ENCODE measurements at places on chromosomes 16 and 17.

GRCh38 chr17:51627779-51628178 lies 367.4 kb downstream of the UTP18 start:
- no peak for DNase-seq

DNA sequence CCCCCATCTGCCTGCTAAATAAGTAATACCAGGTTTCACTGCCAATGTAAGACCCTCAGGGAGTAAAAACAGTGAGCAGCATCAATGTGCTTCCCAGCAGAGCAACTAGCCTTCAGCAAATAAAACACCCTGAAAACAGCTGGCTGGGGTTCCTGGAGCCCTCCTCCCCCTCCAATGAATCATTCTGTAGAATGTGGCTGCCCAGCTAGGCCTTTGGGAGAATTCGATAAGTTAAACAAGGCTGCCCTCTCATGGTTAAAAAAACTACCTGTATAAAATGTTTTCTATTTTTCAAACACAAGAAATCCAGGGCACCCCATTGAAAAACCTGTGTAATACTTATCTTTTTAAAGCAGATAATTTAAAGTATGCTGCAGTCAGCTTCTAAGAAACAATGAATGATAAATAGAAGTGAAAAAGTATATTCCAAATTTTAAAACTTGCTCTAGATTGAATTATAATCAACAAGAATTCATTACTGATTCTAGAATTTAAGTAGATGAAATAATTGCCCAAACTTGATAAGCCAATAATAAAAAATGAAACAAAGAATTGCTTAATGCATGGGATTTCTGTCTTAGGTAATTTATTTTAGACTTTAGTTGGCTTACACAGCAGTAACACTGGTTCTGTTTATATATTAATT lies 9.4 kb upstream of the TOM1L1 start:
- no peak for DNase-seq

- no peak for DNase-seq
These were observed 536 bp downstream of the SLC38A10 start for GRCh38 chr17:81294512-81295030.

DNA sequence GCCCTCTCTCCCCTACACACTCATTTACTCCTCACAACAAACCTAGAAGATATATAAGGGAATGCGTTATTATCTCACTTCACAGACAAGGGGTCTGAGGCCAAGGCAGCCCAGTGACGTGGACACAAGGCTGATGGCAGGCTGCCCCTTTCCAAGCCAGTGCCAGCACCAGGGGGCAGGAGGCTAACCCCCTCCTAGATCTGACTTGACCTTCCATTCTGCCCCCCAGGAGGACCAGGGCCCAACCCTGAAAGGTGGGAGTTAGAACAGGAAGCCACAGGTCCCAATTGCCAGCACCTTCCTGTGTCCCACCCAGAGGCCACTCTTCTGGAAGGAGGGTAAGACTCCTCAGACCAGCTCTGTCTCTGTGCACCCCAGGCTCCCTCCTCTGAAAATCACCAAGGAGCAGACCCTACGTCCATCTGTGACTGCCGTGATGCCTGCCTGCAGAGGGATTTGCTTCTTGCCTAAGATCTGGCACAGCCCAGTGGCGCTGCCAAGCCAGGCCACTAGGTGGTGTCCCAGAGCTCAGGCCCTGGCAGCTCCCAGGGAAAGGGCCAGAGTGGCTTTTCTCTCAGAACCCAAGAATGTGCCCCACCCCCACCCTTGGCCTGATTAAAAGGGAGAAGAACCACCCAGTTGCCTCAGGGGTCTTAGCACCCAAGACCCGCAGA lies 42.4 kb upstream of the MRPS23 start:
- peak; percentile 90 for DNase-seq

GRCh38 chr16:55949518-55949917 lies 74.3 kb upstream of the CES5A start:
- DNase-seq = no peak

GRCh38 chr16:6279286-6279685 lies 1053.4 kb upstream of the RBFOX1 start:
- no peak for DNase-seq

DNA sequence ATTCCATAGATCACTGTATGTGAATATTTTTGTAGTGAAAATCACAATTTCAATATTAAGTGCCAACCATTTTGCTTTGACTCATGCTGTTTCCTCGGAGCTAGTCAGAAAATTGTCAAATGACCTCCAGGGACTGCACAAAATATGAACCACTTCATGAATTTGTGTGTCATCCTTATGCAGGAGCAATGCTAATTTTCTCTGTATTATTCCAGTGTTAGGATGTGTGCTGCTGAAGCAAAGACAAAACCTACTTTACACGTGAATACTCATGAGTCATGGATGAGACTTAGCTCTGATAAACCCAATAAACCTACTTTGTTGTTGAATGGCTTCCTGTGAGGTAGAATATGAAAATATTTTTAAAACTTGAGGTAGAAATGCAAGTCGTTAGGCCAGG lies 65.2 kb downstream of the SHCBP1 start:
- DNase-seq = no peak

DNA sequence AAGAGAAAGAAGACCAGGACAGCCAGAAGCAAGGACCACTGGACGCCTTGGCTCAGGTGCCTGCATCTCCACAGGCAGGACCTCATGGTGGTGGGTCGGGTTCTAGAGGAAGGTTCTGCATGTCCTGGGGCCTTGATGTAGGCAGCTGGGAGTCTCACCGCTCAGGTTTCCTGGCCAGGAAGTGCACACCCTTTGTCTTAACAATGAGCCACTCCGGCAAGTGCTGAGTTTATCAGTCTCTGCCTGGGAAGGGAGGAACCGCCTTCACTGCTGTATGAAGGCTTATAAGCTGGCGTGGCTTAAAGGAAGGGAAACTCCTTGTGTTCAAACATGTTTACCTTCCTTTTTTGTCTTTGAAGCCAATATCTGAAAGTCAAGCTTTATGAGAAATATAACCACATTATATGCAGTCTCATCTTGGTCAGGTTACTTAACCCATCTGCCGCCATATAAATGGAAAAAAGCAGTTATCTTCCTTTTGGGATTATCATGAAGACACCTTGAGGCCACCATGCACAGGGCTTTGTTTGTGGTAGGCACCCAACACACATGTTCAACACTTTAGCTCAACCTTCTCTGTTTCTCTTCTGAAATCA lies at the start of gene ST6GALNAC1:
TSS of gene ST6GALNAC1 (minus strand) at position 205 of the 596 bp plus-strand sequence. CDS start at position 86, 119 bp downstream.
- no peak for DNase-seq

DNA sequence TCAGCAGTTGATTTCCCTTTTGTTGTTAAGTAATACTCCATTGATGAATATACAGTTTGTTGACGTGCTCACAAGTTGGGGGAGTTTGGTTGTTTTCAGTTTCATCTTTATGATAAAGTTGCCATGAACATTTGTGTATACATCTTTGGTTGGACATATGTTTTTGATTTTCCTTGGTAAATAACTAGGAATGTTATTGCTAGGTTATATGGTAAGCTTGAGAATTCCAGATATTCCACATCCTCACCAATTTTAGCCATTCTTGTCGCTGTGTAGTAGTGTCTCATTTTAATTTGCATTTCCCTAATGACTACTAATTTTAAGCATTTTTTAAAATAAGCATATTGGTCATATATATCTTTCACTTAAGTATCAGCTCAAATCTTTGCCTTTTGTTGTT lies 55.0 kb upstream of the RASL10B start:
- no peak for DNase-seq

GRCh38 chr16:75787440-75787839 lies 61.1 kb upstream of the CPHXL start:
- no peak for DNase-seq

- DNase-seq = no peak
These were observed 2.3 kb upstream of the XAF1 start for GRCh38 chr17:6753546-6753945.

- no peak for DNase-seq
These were observed 179.8 kb downstream of the KATNIP start for GRCh38 chr16:27729516-27730304.

GRCh38 chr16:57424583-57424982 lies 20.0 kb downstream of the CCL17 start:
- DNase-seq = no peak

DNA sequence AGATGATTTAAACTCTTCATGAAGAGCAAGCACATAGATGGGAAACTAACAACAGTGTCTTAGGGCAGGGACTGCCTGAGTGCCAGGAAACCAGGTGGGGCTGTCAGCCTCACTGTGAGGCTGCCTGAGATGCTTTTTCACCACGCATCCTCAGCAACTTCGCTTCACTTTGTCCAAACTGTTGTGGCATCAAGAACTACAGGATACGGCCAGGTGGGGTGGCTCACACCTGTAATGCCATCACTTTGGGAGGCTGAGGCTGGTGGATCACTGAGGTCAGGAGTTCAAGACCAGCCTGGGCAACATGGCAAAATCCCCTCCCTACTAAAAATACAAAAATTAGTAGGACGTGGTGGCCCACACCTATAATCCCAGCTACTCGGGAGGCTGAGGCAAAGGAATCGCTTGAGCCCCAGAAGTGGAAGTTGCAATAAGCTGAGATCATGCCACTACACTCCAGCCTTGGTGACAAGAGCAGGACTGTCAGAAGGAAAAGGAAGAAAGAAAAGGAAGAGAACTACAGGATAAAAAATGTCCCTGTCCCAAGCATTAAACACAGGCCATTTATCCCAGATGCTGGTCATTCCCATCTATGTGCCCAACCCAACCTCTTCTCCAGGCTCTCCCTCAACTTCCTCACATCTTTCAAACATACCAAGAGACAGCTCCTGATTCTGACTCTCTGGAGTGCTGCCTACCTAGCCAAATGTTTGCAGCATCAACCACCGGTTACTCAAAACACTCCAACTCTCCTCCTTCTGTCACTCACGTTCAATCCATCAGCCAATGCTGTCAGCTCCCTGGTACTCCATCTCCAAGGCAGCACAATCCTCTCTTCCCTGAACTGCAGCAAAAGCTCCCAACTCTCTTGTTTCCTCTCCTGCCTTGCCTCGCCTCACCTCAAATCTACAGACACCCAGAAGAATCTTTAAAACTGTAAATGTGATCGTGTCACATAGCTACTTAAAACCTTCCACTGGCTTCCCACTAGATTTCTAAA lies 1.6 kb downstream of the EIF4A3 start:
- DNase-seq = no peak

DNA sequence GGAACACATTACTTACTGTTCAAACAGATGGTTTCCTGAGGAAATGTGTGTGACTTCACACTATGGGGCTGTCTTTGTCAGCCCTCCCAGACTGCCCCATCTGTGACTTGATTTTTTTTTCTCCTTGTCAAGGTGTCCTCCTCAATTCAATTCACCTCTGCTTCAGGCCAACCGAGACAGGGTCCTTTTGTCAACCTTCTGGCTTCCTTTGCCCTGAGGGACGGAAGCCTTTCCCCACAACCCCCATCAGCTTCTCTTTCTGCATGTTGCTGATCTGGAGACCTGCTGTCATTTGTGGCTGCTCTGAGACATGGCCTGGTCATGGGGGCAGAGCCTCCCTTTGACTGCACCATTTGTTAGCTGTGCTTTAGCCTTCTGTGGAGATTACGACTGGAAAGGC lies 21.3 kb upstream of the RGS9 start:
- no peak for DNase-seq

GRCh38 chr16:31225193-31225592 lies 8.3 kb upstream of the PYDC1 start:
- DNase-seq = no peak

DNA sequence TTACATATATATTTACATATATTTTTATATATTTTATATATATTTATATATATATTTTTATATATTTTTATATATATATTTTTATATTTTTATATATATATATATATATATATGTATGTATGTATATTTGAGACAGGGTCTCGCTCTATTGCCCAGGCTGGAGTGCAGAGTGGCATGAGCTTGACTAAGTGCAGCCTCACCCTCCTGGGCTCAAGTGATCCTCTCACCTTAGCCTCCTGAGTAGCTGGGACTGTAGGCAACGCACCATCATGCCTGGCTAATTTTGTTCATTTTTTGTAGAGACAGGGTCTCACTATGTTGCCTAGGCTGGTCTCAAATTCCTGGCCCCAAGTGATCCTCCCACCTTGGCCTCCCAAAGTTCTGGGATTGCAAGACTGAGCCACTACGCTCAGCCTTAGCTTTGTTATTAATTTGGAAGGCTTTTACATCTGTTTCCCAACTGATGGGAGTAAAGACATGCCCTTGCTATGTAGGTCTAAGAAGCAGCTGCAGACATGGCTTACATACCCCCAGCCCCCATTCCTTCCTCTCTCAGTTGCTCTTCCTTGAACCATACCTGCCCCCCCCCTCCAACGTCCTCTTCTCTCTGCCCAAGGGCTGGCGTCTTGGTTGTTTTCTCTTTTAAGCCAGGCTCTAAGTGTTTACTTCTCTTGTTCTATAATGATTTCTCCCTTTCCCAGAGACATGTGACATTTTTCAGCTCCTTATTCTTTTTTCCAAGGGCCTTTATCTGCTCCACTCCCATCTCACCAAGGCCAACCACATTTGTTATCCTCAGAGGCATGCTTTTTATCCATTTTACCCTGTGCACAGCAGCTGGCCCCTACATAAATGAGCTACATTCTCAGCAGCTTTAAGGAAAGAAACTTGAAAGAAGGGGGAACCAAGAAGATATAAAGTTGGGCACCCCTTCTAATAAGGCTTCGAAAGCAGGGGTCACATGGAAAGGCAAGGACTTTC lies 64.2 kb upstream of the ATF7IP2 start:
- no peak for DNase-seq

GRCh38 chr16:23258919-23259237 lies 43.2 kb upstream of the SCNN1B start:
- no peak for DNase-seq

- DNase-seq = no peak
These were observed 22.7 kb downstream of the TMEM114 start for GRCh38 chr16:8567355-8568230.

DNA sequence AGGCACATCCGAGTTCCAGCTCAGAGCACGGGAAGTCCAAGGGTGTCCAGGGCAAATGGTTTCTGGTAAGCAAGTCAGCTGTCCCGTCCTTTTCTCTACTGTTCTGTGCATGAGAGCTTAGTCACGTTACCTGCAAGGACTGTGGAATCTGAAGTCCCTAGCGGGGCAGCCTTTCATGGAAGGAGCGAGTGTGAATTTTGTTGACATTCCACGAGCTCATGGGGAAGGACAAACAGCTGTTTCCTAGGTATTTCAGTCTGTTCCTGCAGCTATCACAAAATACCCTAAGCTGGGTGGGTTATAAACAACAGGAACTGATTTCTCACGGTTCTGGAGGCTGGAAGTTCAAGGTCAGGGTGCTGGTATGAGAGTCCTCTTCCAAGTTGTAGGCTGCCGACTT lies 109.2 kb downstream of the SDR42E1 start:
- no peak for DNase-seq

DNA sequence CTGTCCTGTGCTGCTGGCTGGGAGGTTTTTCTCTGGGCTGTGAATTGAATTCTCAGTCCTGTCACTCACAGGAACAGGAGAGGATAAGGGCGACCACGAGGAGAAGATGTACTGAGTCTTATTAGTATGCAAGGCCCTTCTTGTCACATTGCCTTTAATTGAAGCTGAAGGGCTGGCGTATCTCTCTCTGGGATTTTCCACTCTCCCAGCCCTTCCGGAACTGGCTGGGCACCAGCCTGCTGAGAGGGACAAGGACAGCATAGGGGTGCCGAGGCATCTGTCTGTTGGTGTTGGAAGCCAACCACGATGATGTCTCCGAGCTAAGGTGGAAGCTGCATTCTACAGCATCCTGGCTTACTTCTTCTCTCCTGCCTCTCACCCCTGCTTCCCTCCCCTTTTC lies 33.2 kb downstream of the GPRC5B start:
- DNase-seq = no peak

- DNase-seq = no peak
These were observed 1.8 kb downstream of the KIAA0513 start for GRCh38 chr16:85029408-85029784.

- DNase-seq = no peak
These were observed 23.4 kb upstream of the KRT24 start for GRCh38 chr17:40726919-40727318.
